ENCODE measurements at places on chromosomes 12 and 14.

- peak; percentile 39 for DNase-seq
These were observed 61.8 kb downstream of the PHLDA1 start for GRCh38 chr12:75969768-75970167.

GRCh38 chr14:99064262-99064954 is 207.6 kb downstream of the BCL11B start:
- no peak for DNase-seq

GRCh38 chr12:13169272-13169671 is 27.3 kb upstream of the EMP1 start:
- no peak for DNase-seq

DNA sequence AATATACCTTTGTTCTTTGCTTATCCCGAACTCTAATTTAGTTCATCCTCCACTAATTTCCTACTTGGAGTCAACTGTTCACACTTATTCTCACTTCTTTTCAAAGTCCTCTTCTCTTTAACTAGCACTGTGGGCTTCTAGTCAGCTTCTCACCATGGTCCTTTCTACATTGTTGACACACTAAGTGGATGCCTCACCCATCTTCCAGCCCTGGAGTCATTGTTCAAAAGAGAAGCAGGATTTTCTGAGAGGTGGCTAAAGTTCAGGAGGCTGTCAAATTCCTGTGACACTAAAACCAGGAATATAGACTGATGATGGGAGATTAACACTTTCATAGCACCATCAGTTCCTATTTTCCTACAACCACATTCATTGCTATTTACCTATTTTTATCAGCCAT is 99.3 kb downstream of the PHLDA1 start:
- no peak for DNase-seq

DNA sequence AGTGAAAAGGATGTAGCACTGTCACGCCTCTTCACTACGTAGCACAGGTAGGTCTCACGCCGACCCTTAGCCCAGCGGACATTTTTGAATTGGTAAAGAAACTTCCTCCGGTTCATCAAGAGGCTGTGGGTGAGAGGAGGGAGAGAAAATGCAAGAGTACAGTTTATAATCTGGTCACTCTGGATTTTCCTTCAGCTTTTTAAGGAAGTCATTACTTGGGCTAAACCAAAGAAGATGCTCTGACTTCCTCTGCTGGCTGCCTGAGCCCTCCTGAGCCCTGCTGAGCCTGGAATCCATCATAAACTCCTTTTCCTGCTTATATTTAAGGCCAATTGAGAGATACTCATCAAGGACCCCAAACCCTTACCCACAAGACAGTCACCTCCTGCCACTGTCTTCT is 5.8 kb downstream of the AICDA start:
- no peak for DNase-seq

- no peak for DNase-seq
These were observed 442.5 kb upstream of the PDE3A start for GRCh38 chr12:19925841-19926240.

GRCh38 chr14:99764222-99764706 is 28.9 kb upstream of the EML1 start:
- DNase-seq: no peak

- DNase-seq: no peak
These were observed 180.2 kb downstream of the ANO4 start for GRCh38 chr12:100974747-100975146.

- DNase-seq: peak; percentile 11
These were observed 91.6 kb upstream of the HIF1A start for GRCh38 chr14:61603736-61604135.

GRCh38 chr14:88950069-88950468 is 125.6 kb downstream of the TTC8 start:
- DNase-seq: no peak

DNA sequence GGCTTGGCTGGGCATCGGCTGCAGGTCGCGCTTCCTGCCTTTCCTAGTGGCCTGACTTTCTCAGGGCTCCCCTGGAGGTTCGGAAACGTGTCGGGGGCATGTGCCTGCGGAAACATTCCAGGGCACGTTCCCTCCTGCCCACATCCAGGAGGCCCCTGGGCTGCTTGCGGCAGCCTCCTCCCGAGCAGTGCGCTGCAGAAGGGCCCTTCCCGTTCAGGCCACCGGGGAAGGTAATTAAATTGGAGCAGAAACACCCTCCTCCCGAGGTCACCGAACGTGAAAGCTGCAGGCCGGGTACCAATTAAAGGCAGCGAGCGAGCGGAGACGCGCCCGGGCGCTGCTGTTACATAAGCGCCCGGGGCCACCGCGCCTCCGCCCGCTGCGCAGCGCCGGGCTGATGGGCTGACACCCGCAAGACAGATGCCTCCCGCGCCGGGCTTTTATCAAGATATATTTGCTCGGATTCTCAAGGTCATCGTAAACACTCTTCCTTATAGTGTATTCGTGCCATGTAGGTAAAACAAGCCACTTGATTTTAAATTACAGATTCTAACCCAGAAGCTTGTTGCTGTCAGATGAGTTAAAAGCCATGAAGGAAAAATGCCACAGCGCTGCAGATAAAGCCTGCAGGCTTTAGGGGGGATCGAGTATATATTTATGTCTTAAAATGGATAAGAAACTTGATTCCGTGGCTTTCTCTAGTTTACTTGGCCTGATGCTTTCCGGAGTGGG is 31.4 kb downstream of the SSPN start:
- peak; percentile 13 for DNase-seq

- DNase-seq: no peak
These were observed 247.6 kb downstream of the BCAT1 start for GRCh38 chr12:24701343-24701742.

DNA sequence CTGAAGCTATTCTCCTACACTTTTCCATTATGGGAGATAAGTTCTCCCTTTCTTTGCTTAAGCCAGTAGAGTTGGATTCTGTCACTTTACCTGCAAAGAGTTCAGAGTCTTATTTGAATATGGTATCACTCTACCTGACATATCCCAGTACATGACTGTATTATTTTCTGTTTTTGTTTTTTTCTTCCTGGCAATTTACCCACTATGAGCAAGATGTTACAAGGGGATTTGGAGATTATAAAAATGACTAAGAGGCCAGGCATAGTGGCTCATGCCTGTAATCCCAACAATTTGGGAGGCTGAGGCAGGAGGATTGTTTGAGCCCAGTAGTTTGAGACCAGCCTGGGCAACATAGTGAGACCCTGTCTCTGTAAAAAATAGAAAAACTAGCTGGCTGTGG is 46.4 kb upstream of the CHST11 start:
- no peak for DNase-seq

- no peak for DNase-seq
These were observed 58.7 kb downstream of the POLR3B start for GRCh38 chr12:106416273-106416672.

DNA sequence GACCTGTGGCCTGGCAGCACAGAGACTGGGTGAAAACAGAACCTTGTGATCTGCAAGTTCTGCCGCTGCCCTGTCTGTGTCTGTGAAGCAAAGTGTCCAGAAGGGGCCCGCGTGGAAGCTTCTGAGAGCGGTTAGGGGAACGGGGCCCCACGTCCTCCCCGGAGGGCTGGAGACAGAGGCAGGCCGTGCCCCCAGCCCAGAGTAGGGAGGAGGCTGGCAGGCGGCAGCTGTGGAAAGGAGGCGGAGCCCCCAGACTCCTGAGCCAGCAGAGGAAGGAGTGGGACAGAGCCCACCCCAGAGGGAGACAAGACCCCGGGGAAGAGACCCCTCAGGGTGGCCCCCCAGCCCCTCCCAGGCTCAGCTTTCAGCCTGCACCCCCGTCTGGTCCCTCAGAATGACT is 49.0 kb downstream of the GALNT9 start:
- no peak for DNase-seq

DNA sequence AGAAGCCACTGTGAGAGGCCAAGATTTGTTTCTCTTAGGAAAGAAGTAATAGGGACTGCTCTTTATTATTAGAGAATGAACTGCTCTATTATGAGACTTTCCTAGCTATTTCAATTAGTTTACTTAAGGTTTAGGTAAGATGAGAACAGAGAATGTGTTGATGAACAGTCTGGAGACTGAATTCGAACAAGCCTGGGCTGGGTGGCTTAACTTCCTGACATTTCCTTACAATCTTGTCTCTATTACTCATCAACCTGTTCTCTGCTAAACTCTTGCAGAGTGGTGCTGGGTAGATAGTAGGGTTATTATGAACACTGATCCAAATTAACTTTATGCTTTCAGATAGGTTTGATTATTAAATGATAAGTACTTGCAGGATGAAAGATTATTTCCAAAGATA is 31.2 kb downstream of the SLC15A5 start:
- no peak for DNase-seq

- DNase-seq: no peak
These were observed 53.4 kb downstream of the RPH3A start for GRCh38 chr12:112844814-112845565.

- DNase-seq: no peak
These were observed 16.3 kb downstream of the TRHDE start for GRCh38 chr12:72288436-72288835.

All from HL-60 (cell line).